ENCODE measurements at places on chromosomes 11 and 22.

- no peak for DNase-seq
Measured at GRCh38 chr11:126366064-126366822, 10.8 kb downstream of the ST3GAL4 start.

GRCh38 chr11:32796425-32796824, 2.0 kb upstream of the CCDC73 start:
- no peak for DNase-seq

- DNase-seq, result peak; percentile 95
Measured at GRCh38 chr11:45859661-45860140, 12.4 kb downstream of the CRY2 start.

- peak; percentile 85 for DNase-seq
Measured at GRCh38 chr11:126113515-126113957, 50.9 kb upstream of the CDON start.

DNA sequence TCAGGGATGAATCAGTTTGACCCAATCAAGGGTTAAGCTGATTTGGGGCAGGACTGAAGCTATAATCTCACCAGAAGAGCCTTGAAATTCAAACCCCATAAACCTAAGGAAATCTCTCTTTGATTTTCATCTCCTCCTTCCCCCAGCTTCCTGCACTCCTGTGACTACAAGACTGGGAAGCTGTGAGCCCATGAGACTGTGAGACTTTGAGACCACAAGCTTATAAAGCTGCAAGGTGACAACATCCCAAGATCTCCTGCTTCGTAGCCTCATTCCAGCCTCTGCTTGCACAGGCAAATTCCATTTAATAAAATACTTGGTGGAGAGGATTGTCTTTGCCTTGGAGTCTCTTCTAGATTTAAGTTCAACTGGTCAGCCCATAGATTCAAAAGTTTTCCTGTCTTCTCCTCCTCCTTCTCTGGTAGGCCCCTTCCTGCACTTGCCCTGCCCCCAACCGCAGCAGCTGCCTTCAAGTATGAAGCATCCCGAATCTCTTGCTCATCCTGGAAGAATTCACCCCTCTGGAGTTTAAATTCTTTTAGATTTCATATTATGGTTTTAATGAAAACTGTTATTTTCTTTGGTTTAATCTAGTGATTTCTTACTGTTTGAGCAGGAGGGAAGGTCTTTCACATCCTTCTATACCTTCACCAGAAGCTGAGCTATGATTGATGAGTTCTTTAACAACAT, 42.1 kb downstream of the PAMR1 start:
- DNase-seq, result no peak

GRCh38 chr22:31566484-31566883, 70.1 kb downstream of the SFI1 start:
- no peak for DNase-seq

GRCh38 chr11:8930456-8931175, 2.1 kb downstream of the C11orf16 start:
- DNase-seq, result no peak

DNA sequence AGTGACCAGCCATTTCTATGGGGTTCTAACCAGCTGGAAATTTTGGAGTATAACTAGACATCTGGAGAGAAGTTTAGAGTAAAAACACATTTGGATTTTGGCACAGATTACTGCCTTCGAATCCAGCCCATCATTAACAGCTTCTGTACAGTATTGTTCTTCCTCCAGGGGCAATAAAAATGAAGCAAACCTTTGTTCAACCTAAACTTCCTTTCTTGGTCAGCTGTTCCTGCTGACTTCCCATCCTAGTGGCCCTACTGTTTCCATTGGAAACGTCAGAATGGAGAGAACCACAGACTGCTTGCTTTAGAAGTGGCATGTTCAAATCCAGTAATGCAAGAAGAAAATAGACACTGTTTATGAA, 203.7 kb upstream of the MTMR2 start:
- peak; percentile 90 for DNase-seq

DNA sequence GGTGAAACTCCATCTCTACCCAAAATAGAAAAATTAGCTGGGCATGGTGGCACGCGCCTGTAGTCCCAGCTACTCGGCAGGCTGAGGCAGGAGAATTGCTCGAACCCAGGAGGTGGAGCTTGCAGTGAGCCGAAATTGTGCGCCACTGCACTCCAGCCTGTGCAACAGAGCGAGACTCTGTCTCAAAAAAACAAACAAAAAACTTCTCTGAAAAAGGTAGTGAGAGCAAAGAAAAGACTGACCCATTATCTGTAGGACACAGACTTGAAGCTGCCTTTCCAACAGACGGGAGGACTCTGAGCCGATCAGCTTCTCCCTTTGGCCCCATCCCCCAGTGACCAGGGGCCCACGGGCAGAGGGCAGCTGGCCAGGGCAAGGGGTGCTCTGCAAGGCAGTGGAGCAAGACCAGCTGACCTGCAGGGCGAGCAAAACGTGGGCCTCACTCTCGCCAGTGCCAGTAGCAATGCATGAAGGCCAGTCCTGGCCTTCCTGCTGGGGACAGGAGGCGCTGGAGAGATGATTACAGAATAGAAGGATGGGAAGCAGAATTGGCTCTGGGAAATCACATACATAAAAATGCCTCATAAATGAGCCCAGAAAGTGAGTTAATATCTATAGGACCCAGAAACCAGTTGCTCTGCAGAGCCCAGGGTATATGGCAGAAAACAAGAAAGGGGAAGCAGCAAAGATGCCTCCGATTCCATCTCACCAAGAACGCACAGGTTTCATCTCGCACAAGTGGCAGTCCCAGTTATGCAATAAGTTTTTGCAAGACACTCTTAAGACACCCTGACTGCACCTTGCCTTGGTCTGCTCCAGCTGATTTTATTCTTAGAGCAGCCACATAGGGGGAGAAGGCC, 2.8 kb downstream of the EHD1 start:
- DNase-seq, result no peak

- peak; percentile 59 for DNase-seq
Measured at GRCh38 chr11:119315131-119316015, 1.6 kb downstream of the MCAM start.

DNA sequence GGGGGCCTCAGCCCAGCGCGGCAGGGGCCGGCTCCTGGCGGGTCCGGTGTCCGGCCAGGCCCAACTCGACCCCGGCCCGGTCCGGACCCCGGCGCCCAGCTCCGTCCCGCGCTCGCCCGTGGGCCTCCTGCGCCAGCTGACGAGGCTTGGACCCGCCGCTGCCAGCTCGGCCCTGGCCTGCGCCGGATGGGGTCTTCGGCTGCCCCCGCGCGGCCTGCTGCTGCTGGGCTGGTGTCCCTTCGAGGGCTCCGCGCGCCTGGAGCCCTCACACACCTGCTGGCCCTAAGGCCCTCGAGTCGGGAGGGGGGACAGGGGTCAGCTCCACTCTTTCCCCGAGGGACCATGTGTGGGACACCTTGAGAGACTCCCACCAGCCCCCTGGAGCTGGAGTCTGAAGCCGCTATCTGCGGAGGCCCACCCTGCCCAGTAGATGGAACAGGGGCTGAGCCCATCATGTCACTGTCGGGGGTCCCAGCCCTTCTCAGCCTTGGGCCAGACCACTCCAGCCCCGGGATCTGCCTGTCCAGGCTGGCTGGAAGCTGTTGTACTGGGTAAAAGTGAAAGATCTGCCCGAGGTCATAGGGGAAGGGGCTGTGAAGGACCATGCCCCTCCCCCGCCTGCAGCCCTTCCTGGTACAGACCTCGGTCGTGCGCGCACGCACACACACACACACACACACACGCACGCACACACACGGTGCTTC, 768 bp upstream of the CDKN1C start:
- DNase-seq, result peak; percentile 74

DNA sequence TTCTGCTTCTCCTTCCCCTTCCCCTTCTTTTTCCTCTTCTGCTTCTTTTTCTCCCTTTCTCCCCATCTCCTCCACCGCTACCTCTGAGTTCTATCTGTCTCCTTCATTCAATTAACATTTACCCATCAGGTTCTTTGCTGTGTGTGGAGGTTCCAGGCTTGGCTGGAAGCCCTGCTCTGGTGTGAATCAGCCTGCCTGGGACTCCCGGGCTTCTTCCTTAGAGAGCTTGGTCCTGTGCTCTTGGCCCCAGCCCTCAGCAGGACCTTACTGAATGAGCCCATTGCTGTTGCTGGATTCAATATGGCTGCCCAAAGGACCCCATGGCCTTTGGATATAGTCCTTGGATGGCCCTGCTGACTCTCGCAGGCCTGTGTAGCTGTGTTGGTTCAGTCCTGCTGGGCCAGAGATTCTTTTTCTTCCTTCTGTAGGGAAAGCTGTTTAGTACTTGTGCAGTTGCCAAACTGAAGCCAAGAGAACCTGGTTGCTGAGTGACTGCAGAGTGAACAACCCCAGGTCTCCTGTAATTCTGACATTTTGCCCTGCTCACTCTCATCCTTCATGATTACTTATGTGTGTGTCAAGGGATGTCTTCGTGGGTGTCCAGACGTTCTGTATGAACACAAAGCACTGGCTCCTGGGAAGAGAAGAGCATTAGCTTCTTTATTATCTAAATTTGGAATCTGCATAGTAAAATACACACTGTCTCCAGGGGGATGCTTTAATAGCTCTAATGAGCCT, 81.0 kb upstream of the ZBED5 start:
- no peak for DNase-seq

- no peak for DNase-seq
Measured at GRCh38 chr11:10495464-10495786, 40.4 kb downstream of the AMPD3 start.

DNA sequence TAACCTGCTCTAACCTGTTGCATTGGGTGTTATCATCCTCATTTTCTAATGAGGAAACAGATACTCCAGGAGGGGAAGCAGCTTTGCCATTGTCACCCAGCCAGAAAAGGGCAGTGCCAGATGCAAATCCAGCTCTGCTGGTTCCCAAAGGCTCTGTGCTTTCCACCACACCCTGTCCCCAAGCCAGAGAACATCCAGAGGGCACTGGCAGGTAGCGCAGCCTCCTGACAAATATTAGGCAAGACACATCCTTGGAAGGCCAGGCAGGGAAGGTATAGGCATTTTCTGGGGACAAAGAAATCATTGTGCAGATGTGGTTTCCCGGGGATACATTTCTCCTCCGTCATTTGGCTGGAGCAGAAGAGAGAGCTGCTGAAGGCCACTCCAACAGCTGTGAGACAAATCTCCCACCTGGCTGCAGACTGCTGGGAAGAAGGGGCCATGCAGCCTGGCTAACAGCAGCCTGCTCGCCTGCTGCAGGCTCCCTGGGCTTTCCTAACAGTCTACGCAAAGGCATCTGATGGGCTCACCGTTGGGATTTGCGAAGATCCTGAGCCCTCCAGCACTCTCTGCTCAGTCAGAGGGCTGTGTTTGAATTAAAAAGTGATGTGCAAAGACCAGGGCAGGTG, 93.9 kb upstream of the PITPNB start:
- peak; percentile 48 for DNase-seq

- DNase-seq, result no peak
Measured at GRCh38 chr22:30305906-30306626, 16.8 kb upstream of the CASTOR1 start.

- DNase-seq, result no peak
Measured at GRCh38 chr11:63564784-63565350, 1.7 kb upstream of the PLAAT2 start.

DNA sequence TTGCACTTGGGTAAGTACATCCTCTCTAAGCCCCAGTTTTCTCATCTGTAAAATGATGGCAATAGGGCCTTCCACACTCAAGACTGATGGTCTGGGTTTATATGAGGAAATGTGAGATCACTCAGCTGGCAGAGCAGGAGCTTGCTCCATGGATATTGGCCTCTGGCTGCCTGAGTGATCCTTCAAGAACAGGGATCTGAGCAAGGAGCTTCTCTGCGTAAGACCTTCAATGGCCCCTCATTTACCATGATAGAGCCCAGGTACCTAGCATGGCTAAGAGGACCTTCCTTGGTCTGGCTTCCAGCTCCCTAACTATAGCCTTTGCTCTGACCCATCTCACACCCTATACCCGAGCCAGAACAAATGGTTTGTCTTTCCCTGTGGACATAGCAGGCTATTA, 5.5 kb downstream of the ROBO4 start:
- DNase-seq, result peak; percentile 23

DNA sequence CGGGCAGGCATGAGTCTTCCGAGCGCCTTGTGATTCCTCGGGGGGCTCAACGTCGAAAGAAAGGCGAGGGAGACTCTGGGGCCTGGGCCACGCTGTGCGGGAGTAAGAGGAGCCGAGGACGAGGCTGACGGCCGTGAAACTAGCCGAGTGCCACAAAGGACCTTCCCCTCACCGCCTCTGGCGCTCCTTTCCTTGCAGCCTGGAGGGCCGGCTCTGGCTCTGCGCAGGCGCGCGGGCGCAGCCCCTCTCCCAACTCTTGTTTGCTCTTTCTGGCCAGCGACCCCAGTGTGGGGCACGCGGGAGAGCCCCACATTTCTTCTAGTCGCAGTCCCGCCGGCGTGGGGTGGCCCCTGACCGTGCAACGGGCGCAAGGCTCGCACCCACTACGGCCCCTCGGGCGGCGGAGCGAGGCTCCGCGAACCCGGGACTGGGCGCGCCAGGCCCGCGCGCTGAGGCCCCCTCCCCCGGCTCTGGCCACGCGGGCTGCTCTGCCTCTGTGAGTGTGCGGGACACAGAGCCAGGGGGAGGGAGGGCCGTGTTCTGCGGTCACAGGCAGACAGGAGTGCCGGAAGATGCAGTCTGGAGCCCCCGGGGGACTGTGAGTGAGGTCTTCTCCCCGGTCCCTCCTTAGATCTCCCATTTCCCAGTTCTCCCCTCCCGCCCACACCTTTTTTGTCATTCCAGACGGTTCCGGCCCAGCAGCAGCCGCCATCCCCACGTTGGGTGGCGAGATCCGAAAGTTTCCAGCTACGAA, 1.0 kb upstream of the TOB2 start:
- peak; percentile 89 for DNase-seq

DNA sequence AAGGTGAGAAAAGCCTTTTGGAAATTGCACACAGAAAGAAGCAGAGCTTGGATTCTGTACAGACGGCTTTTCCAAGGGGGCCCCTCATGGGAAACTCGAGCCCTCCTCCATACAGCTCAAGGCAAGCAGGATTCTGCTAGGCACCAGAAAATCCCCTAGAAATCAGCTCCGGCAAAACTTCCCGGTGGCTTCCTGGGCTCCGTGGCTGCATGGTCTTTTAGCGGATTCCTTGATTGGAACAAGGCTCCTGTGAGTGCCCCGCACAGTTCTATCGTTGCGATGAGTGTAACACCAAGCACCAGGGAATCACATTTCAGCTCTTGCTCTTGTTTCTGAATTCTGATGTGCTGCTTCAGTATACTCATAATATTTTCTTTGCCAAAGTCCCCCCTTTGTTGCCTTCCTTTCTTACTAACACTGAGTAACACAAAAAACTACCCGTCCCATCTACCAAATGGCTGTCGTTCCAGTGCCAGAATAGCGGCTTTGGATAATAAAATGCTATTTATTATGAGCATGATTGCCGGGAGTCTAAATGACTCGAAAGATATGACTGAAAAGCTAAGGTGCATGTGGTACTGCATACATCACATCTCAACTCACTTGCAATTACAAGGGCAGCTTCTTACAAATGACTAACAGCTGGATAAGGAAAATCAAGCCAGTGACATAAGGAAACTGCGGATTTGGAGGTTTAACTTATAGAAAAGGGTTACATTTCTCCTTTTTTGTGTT, 494.1 kb downstream of the DLG2 start:
- peak; percentile 9 for DNase-seq

DNA sequence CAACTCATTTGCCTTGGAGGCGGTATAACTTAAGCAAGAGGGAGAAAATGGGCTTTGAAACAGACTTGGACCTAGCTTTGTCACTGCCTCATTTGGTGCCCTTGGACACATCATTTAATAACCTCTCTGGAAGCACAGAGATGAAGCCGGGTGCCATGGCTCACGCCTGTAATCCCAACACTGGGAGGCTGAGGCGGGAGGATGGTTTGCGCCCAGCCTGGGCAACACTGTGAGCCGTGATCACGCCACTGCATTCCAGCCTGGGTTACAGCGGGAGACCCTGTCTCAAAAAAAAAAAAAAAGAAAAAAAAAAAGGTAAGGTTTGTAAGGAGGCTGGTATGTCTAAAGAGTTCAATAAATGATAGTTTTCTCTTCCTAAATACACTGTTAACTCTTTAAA, 806 bp downstream of the COA4 start:
- DNase-seq, result no peak

All from muscle of back (tissue), 13 donors.